Lung microvascular endothelial cell (primary cell): ENCODE measurements at places on chromosomes 5 and 9. TPM values are rescaled to one million over a fixed set of nuclear protein-coding genes. Genes with fewer than 3 reads are reported as not detected.

DNA sequence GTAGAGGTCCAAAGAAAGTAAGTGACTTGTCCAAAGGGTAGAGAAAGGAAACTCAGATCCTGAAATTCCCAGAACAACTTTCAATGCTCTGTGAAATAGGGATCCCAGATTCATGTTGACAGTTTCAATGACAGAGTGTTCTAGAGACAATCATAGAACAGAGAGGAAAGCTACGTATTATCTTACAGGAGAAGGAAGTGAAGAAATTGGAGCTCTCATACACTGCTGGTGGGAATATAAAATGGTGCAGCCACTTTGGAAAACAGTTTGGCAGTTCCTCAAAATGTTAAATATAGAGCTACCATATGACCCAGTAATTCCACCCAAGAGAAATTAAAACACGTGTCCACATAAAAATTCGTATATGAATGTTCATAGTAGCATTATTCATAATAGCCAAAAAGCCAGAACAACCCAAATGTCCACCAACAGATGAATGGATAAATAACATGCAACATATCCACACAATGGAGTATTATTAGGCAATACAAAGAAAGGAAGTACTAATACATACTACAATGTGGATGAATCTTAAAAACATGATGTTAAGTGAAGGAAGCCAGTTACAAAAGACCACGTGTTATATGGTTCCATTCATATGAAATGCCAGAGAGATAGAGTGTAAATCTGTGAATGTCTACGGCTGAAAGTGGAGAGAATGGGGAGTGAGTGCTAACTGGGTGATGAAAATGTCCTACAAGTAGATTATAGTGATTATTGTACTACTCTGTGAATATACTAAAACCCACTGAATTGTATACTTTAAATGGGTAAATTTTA lies 197.1 kb downstream of the NTRK2 start:
- DNase-seq, result no peak

DNA sequence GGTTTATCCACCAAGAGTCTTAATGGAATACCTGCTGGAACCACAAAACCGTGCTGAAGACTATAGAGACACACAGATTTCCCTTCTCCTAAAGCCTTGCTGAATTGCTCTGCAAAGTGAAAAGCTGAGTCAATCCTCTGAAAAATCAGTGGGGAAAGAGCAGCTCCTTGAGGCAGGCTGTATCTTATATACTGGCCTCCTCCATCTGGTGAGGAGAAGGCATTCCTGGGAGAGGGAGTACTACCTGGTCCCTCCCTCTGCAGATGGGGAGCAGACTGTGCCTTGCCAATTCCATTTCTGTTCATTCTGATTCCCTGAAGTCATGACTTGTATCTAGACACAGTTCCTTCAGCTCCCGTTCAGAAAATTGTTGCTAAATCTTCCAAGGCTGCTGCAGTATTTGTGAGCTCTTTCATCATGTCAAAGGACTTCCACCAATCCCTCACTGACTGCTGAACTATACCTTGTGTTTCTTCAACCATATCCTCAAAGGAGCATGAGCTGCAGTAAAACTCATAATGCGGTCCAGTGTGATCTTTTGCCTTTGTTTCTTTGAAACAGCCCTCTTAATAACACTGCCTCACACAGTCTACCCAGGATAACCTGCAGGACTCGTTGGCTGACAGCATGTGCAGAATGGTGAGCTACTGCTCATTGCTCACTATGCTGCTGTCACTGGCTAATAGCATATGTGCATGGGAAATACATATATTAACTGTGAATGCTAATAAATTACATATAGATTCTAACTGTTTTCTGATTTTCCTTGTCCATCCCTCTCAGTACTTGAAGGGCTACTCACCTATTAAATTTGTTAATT lies 84.5 kb downstream of the FOXD1 start:
- DNase-seq, result no peak

DNA sequence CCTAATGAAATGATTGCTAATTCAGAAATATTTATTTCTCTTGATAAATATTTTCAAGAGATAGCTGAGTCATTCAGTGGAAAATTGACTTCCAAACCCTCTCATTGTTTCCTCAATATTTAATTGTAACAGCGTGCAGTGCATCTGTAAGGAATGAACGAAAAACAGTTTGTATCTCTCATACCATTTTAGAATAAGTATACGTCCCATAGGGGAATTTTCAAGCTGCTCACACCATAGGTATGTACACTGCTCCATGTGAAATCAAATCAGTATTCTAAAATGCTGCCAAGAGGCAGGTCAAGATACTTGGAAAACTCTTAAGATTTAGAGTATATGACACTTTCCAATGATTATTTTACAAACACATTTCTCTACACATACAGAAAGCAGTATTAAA lies 202.2 kb downstream of the ARL15 start:
- DNase-seq, result no peak

GRCh38 chr9:75431375-75431774 lies 343.1 kb downstream of the OSTF1 start:
- DNase-seq, result no peak

FBP1 gene
- 0.44 TPM in 1 of 2 replicates, not detected in the other for total RNA-seq

PCDHB12 gene
- 0.44 and 1.4 TPM in 2 replicates for total RNA-seq

KCNV2 gene
- not detected in 2 replicates for total RNA-seq

CARD9 gene
- under 0.01 and 0.44 TPM in 2 replicates for total RNA-seq

- DNase-seq, result no peak
Observed at GRCh38 chr5:122007546-122007945, 45.8 kb downstream of the SRFBP1 start.

GABRP gene
- 0.20 and 0.65 TPM in 2 replicates for total RNA-seq

GRCh38 chr9:137040568-137040967 lies 5.4 kb downstream of the NPDC1 start:
- no peak for DNase-seq

SPATA31A7 gene
- not detected in 2 replicates for total RNA-seq

GRCh38 chr5:121668635-121669034 lies 183.0 kb upstream of the FTMT start:
- DNase-seq, result no peak

- DNase-seq, result no peak
Observed at GRCh38 chr9:33017283-33018041, 7.6 kb upstream of the DNAJA1 start.

DNA sequence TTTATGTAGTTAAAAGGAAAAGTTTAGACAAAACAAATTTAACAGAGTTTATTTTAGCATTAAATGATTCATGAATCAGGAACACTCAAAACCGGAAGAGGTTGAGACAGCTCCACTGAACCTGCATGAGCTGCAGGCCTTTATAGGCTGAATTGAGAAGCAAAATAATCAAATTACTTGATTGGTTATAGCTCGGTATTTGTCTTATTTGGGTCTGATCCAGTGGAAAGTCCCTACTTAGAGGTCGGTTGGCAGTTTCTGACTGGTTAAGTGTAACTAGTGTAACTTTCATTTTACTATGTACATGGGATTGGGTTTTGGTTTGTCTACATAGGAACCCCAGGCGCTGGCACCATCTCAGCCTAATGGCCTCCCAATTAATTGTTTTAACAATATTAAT lies 74.1 kb upstream of the PIK3R1 start:
- DNase-seq, result peak; percentile 0

GRCh38 chr5:169164481-169164925 lies 136.4 kb downstream of the SLIT3 start:
- DNase-seq, result no peak

C5orf58 gene
- not detected in 2 replicates for total RNA-seq
